ENCODE measurements at places on chromosomes 1 and 21.

- DNase-seq = no peak
These were observed 107.9 kb downstream of the USP25 start for GRCh38 chr21:15837645-15838044.

DNA sequence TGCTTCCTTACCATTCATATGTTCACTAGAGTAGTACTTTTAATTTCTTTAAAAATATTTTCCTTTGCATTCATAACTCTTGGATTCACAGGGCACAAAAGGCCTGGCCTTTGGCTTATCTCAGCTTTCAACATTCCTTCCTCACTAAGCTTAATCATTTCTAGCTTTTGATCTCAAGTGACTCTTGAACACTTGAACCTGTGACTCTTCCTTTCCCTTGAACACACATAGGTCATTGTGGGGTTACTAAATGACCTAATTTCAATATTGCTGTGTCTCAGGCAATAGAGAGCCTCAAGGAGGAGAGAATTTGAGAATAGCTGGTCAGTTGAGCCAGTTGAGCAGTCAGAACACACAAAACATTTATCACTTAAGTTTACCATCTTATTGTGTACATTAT lies 49.9 kb downstream of the COL11A1 start:
- DNase-seq = no peak

GRCh38 chr1:26775666-26776065 lies 12.1 kb upstream of the PIGV start:
- no peak for DNase-seq

DNA sequence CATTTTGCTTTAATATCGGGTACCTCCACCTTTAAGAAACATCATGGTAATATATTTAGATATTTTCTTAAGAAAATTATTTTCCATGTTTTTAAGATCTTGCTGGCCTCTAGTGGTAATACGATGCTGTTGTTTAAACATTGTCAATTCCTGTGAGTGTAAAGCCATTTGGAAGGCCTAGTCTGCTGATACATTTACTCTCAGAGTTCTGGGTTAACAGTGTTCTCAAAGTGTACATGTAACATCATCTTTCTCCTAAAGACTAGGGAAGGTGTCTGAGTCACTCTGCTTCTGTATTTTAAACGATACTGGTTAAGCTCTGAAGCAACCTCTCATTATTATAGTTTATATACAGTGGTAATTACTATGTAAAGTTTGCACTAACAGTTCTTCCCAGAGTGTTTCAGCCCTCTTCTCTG lies 189.1 kb downstream of the RASAL2 start:
- DNase-seq = no peak

- no peak for DNase-seq
These were observed 161.6 kb upstream of the RAB4A start for GRCh38 chr1:229109320-229109761.

DNA sequence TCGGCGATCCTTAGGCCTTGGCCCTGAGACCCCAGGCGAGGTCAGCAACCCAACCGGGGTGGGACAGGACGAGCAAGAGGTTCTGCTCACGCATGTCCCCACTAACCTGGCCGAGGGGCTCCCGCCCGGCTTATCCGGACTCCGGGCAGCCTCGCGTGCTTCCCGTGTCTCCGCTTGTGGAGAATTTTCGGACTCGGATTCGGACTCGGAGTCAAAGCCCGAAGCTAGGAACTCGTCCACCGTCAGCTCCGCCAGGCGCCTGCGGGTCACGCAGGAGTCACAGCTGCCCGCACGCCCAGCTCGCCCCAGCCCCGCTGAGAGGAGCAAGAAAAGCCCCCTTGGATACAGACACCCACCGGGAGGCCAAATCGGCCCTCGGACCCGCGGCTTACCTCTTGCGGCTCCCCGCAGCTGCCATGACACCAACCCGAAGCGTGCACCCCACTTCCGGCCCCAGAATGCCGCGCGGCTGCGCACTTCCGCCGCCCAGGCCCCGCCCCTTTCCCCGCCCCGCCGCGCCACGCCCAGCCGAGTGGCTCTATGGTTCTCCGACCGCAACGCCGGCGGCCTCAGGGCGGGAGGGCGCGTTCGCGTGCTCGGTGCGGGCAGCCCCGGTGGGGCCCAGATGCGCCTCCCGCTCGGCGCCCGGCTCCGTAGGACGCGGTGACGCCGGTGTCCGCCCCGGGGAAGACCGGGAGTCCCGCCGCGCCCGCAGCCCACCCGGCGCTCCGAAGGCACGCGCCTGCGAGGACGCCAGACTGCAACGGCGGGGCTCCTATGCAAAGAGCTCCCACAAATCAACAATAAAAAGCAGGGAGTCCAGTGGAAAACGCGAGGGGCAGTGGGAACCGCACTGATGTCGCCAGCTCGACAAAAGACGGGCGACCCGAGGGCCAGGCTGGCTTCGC lies at the start of gene NOC2L:
NOC2L (minus strand) TSS at position 434 of the 908 bp plus-strand sequence; CDS start at position 418, 16 bp downstream.
- peak; percentile 90 for DNase-seq

DNA sequence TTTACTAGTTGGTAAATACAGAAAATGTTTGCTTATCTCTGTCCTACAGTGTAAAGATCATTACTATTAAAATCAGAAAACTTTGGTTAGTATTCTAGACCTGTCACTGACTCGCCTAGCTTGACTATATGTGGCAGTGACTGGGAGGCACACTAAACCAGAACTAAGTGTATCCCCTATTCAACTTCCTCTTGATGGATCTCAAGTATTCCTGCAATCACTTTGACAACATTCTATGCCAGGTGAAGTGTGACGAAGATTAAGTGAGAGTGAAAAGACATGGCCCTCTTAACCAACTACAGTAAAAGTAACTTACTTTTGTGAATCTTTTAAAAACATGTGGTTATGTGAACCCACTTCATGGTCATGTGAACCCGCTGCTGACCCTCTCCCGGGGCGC lies 223.0 kb upstream of the ADAMTS5 start:
- DNase-seq = no peak

GRCh38 chr1:6489799-6490180 lies 1.7 kb downstream of the PLEKHG5 start:
- peak; percentile 60 for DNase-seq

GRCh38 chr1:88298506-88298905 lies 385.6 kb upstream of the PKN2 start:
- no peak for DNase-seq

DNA sequence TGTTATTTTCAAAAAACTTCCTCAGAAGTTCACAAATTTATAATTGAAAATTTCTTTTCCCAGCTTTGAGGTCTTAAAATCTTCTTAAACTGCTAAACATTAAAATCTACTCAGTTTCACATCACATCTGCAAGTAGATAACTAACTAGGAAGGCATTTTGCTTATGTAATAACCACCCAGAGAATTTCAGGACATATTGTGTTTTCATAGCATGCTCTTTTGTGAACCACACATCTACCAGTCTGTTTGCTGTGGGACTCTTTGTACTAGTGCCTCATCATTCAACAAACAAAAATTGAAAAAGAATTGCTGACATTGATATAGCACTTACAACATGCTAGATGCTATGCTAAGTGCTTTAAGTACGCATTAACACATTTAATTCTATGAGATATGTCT lies 31.6 kb upstream of the C1orf146 start:
- no peak for DNase-seq

GRCh38 chr1:178011465-178011828 lies 41.6 kb upstream of the SEC16B start:
- no peak for DNase-seq

- DNase-seq = no peak
These were observed 12.3 kb upstream of the JAM2 start for GRCh38 chr21:25626757-25627156.

DNA sequence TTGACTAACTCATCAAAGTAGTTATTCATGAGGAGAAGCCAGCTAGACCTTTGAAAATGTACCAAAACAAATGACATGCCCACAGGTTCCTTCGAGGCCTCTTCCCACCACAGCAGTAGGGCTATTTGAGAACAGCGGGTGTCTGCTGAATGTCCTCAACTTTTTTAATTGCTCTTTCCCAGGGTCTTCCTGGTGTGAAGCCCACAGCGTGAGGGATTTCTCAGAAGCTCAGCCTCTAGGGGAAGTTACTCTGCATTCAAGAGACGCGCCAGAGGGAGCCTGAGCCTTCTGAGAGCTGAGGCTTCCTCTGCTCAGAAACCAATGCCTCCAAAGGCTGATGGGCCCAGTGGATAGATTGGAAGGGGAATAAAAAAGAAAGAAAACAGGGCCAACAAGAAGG lies 153.6 kb downstream of the OLFM3 start:
- no peak for DNase-seq

DNA sequence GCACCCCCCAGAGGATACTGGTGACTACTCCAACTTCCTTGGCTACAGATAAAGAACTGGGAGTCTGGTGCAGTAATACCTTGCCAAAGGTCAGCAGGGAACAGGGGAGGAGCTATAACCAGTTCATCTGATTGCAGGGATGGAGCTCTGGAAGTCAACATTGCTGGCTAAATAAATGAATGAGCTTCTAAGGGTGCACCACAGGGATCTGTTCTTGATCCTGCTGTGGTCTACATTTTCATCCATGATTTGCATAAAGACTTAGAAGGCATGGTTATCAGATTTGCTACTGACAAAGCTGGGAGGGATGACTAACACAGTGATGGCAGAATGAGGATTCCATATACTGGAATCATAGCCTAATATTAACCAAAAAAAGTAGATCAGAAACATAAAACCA lies 18.3 kb downstream of the PLEKHA6 start:
- DNase-seq = no peak

GRCh38 chr1:92085727-92086126 lies 5.6 kb downstream of the BTBD8 start:
- DNase-seq = no peak

GRCh38 chr1:41528106-41528505 lies 43.6 kb upstream of the EDN2 start:
- no peak for DNase-seq

GRCh38 chr1:96538111-96538641 lies 183.4 kb upstream of the PTBP2 start:
- DNase-seq = no peak

DNA sequence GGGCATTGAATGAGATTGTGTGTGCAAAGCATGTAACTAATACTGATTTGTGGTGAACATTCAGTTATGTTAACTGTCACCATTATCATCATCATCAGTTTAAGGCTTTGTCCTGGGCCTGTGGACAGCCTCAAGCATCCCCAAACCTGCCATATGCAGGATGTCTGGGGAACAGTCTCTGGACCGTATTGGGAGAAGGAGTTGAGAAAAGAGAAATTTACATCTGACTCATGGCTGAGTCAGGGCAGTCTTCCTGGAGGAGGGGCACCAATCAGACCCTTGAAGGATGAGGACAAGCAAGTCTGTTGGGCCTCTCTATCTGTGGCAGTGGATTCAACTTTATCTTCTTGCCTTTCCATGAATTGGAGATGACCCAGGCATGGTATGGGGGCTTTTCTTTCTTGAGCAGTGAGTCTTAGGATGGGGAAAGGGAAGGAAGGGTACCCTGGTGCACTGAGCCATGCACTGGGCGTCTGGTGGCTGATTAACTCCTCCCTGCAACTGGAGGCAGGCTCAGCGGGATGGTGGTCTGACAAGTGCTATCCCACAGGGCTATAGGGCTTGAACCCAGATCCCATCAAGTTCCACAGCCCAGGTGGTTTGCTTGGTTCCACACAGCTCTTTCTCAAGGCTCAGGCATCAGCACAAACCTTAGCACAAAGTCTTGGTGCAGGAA lies 2.9 kb downstream of the PADI3 start:
- no peak for DNase-seq

GRCh38 chr1:28421744-28422143 lies 52.2 kb downstream of the PHACTR4 start:
- no peak for DNase-seq

DNA sequence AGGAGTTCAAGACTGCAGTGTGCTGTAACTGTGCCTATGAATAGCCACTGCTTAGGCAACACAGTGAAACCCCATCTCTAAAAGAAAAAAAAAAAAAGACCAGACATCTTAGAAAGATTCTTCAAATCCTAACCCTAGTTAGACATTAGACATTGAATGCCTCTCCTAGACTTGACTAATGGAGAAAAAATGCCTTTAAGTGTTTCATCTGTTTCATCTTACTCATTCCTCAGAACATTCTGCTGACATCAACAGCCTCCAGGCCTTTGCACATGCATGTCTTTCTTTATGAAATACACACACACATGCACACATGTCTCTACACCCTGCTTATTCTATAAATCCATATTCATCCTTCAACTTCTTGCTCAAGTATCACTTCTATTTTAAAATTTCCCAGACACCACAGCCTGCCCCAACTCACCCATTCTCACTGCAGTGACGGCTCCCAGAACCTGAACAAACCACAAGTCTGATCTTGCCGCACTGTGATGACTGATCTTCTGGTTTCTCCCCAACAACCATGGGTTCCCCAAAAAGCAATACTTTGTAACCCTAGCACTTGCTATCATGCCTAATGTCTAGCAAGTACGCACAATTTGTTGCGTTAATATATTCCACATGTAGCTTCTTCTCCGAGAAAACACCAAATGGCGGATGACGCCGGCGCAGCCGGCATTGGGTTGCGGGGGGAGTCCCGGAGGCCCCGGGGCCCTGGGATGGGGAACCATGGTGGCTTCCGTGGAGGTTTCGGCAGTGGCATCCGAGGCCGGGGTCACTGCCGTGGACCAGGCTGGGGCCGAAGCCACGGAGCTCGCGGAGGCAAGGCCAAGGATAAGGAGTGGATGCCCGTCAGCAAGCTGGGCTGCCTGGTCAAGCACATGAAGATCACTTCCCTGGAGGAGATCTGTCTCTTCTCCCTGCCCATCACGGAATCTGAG lies 37.4 kb downstream of the LRRC52 start:
- DNase-seq = no peak

DNA sequence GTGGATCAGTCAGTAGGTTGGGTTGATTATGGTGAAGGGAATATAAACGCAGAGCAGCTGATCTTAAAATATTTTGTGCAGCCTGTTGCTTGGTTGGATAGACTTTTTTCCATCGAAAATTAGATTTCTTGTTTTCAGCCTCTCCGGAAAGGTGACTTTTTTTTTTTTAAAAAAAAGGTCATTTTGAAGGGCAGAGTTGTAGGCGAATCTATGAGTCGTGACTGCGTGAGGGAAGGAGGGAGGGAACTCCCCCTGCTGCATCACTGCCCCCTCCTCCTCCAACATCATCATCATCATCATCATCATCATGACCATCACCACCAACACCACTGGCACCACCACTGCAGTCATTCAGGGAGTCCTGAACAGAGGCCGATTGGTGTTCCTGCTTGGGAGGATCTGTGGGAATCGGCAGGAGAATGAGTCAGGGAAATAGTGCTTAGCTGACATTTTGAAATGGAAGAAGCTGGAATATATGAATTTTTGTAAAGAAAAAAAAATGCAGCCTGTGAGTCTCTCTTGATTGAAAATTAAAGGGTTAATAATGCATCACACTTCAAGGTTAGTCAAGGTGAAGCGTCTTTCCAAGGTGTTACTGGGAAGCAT lies 1.2 kb downstream of the ATP1B1 start:
- DNase-seq = no peak

DNA sequence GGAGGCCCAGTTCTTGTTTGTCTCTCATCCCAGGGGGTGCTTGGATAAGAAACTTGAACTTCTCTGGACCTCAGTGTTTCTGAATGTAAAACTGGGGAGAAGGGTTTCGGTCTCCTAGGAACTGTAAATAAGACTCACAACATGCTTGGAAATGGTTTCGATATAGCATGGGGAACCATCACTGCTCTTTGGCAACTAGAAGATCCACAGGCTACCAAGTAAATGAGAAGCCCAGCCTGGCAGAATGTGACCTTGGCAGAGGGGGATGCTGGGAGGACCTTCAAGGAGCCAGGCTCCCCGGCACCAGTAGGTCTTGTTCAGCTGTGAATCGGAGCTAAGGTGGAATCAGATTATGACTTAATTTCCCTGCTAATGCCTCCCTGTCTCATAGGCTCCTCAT lies 3.7 kb downstream of the ARL8A start:
- no peak for DNase-seq
